ENCODE measurements at places on chromosomes 16 and 17.

- no peak for DNase-seq
These were observed 11.9 kb upstream of the RASD1 start for GRCh38 chr17:17508019-17508535.

DNA sequence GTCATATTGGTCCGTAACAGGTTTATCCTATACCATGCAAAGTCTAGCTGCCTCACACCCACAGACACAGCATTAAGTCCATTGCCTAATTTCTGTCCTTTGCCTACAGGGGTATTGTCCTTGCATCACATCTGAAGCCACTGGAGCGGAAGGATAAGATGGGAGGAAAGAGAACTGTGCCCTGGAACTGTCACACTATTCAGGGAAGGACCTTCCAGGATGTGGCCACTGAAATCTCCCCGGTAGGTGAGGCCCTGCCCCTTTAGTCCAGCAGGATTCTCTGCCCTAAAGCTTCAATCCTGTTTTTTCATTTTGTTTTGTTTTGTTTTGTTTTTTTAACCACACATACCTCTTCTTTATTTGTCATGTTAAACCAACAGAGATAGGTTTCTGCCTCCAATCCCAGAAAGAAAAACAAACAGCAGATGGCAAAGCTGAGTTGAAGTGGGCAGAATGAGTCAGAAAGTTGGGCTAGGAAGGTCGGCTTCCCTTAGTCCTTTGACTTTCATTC is 2.2 kb upstream of the EFTUD2 start:
- DNase-seq, result peak; percentile 57

GRCh38 chr16:10080051-10080772 is 102.0 kb downstream of the GRIN2A start:
- peak; percentile 76 for DNase-seq

GRCh38 chr17:79508291-79508716 is 102.5 kb downstream of the RBFOX3 start:
- no peak for DNase-seq

- no peak for DNase-seq
These were observed 2.2 kb upstream of the GFAP start for GRCh38 chr17:44917456-44917855.

DNA sequence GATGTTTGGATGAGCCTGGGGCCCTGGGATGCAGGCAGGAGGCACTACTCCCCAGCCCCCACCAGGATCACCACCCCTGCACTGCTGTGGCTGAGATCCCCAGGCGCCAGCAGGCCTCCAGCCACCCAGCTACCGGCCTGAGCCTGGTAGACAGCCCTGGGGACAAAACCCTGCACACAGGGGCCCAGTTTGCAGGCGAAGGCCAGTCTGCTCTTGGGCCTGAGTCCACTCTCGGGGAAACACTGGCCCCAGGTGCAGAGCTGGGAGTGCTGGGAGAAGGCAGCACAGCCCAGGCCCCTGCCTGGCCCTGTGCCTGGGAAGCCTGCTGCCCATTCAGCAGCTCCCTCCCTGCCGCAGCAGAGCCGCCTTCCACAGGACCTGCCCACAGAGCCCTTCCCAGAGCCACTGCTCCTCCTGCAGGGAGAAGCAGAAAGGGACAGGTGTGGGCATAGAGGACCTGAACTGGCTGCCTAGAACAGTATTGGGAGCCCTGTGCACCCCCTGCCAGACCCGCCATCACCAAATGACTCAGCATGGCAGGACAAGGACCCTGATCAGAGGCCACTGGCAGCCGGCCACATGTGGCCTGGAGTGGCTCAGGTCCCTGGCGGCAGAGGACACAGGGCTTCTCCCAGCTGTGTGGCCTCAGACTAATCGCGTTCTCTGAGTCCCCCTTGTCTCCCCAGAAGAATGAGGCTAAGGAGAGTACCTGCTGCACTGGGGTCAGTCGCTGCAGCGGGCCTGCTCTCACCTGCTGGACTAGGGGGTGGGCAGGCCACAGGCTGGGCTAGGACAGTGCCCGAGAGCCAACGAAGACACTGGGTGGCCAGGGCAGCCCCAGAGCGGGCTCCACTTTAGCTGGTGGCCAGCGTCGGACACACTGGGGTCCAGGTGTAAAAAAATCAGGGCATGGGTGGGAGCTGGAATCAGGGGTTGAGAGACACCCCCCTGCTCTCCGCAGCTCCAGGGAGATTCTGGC is 10.7 kb downstream of the MSRB1 start:
- no peak for DNase-seq

GRCh38 chr16:86611525-86611855 is 33.1 kb downstream of the FOXL1 start:
- peak; percentile 76 for DNase-seq

- no peak for DNase-seq
These were observed 101.6 kb downstream of the PRKCA start for GRCh38 chr17:66403846-66404556.

DNA sequence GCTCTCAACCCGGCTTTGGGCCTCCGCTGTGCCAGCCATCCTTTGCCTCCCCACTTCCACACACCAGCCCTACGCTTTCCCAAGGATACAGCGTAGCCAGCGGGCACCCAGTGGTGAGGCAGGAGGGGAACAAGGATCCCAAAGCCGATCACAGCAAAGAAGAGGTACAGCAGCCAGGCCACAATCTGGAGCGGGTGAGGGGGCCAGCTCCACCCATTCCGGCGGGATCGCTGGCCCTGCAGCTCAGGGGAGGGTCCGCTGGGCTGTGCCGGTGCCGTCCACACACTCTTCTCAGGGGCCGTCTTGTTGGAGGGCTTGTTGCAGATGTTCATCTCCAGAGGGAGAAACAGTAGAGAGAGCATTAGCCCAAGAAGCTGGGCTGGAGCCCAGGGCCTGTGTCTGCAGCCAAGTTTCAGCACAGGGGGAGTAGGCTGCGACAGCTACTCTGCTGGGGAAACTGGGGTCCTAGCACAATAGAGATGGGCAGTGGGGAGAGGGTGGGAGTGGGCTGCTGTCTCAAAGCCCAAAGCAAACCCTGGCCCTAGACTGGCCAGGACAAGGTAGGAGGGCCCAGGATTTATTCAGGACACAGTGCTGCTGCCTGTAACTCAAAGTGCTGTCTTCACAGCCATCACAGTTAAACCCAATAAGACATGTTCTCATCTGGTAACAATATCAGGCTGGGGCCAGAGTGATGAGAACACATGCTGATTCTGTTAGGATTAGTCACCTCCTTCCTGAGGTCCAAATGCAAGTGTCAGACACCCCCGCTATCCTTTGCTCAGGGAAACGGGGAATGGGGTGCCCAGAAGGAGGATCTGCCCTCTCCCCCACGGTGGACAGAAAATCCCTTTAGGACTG is 9.9 kb downstream of the ZDHHC1 start:
- DNase-seq, result peak; percentile 74

DNA sequence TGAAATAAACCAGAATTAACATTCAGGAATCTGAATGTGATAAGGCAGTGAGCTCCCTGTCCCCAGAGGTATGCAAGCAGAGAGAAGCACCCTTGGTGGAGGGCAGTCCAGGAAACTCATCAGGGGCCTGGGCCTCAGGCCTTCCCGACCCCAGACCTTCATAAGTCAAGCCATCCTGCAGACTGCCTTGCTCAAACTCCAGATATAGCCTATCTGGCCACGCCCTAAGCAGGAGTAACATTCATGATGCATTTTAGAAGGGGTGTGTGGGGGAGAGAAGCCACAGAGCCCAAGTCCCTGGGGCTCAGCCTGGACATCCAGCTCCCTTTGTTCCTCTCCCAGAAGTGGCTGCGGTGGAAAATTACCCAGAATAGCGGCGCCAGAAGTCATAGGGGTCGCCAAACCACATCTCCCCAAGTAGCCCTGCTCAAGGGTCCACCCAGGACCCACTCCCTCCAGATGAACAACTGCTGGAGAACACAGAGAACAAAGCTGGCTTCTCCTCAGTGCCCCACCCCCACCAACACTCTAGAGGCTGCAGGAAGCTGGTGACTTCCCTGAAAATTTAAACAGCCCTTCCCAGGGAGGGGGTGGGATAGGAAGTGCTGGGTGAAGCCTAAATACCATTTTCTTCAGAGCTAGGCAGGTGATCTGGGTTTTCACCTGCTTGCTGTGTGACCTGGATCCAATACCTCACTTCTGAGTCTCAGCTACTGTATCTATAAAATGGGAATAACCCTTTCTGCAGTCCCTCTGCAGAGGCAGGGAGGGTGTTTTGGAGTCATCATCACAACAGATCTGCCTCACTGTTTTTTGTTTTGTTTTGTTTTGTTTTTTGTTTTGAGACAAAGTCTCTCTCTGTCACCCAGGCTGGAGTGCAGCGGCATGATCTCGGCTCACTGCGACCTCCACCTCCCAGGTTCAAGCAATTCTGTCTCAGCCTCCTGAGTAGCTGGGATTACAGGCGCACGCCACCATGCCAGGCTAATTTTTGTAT is 1.5 kb upstream of the SREBF1 start:
- DNase-seq, result no peak

GRCh38 chr16:68197250-68197649 is 38.7 kb downstream of the ESRP2 start:
- DNase-seq, result no peak

GRCh38 chr16:28258567-28258966 is 33.8 kb upstream of the SBK1 start:
- DNase-seq, result peak; percentile 7

GRCh38 chr16:1561836-1562235 is 28.4 kb downstream of the TMEM204 start:
- DNase-seq, result no peak

DNA sequence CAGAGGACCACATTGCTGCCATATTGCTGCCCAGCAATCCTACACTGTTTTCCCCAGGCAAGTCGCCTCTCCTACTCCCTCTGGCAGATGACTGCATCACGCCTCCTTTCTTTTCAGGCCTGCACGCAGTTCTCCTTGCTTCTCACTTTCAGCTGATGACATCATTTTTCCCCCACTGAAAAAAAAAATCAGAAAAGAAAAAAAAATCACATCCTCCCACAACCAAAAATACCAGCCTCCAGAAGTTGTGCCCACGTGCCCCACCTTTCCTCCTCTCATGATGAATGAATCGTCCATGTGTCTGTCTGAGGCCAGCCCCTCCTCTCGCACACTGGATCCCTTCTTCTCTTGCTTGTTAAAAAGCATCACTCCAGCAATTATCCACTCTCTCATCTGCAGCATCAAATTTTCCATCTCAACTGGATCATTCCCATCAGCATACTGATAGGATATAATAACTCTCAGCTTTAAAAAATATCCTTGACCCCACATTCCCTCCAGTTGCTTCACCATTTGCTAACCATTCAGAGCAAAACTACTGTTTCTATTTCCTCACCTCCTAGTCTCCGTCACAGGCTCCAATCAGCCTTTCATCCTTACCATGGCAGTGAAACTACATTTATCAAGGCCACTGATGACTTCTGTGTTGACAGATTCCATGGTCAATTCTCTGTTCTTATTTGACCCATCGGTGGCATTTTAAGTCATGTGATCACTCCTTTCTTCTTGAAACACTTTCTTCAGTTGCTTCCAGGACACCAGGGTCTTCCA is 30.1 kb upstream of the DYNLL2 start:
- no peak for DNase-seq

DNA sequence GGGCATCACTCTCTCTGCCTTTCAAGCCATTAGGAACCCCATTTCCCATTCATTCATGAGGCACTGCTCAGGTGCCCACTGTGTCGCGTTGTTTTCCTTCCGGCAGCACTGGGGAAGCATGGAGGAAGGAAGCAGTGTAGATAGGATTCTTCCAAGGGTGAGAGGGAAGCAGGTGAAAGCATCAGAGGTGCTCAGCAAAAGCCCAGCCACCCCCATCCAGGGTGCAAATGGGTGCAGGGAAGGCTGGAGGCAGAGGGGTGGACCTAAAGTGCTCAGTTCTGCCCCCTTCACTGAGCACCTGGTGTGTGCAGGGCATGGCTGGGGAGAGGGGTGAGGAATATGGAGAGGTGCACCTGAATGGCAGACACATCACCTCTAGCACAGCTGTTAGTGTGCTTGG is 3.4 kb upstream of the NXPH3 start:
- no peak for DNase-seq

DNA sequence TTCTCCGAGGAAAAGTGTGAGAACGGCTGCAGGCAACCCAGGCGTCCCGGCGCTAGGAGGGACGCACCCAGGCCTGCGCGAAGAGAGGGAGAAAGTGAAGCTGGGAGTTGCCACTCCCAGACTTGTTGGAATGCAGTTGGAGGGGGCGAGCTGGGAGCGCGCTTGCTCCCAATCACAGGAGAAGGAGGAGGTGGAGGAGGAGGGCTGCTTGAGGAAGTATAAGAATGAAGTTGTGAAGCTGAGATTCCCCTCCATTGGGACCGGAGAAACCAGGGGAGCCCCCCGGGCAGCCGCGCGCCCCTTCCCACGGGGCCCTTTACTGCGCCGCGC is at the start of gene ERBB2:
TSS of gene ERBB2 (plus strand) at position 247 of the 330 bp plus-strand sequence. CDS start 175 bp downstream, outside the sequence.
- DNase-seq, result peak; percentile 66

GRCh38 chr16:55056585-55057401 is 126.1 kb downstream of the IRX5 start:
- no peak for DNase-seq

DNA sequence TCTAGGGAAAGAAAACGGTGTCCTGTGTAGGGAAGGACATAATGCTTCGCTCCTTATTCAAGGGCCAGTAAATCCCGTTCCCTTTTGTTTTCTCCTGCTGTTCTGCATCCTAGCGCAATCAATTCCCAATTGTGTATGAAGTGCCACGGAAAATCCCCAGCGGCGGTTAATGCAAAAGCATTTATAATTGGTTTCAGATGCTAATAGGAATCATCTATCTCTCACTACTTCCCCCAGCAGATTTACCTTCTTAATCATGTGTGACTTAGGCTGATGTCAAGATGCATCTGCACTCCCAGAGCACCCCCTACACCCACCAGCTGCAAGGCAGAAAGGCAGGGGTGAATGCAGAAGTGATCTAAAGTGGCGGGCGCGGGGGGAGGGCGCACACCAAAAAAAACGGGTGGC is 32.7 kb upstream of the SSTR2 start:
- no peak for DNase-seq

GRCh38 chr17:52762147-52762793 is 603.8 kb upstream of the CA10 start:
- DNase-seq, result no peak

GRCh38 chr17:40433551-40434415 is 9.5 kb upstream of the IGFBP4 start:
- DNase-seq, result no peak

- DNase-seq, result no peak
These were observed 253.5 kb downstream of the MRTFB start for GRCh38 chr16:14324581-14324980.

GRCh38 chr16:89972244-89973234 is 24.0 kb downstream of the DEF8 start:
- peak; percentile 82 for DNase-seq

DNA sequence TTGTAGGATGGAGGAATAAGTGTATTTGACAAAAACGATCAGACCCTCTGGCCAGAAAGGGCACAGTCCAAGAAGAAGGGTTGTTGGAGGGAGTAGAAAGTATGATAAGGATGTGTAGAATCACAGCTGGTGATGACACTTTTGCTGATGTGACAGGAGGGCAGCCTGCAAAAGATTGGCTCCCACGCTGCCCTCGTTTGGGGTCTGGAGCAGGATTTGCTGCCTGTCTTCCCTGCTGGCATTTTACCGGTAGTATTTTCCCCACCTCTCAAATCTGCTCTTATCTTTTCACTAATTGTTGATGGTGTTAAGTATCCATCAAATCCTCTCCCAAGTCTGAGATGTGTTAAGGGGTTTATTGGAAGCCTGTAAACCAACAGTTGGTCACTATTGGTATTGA is 208.8 kb downstream of the CCDC182 start:
- no peak for DNase-seq

- DNase-seq, result no peak
These were observed 36.0 kb upstream of the ADCY9 start for GRCh38 chr16:4152267-4152666.
